Mesothelial cell of epicardium (in vitro differentiated cells): ENCODE measurements at places on chromosomes 4 and X. TPM values are rescaled to one million over a fixed set of nuclear protein-coding genes. Genes with fewer than 3 reads are reported as not detected.

HSFX3 gene
- total RNA-seq = not detected in 3 replicates

RRH gene
- total RNA-seq = 0.29 to 0.45 TPM (median 0.40 TPM) in 3 replicates

GYPB gene
- not detected in 3 replicates for total RNA-seq

MAGEA11 gene
- not detected in 3 replicates for total RNA-seq

FRMPD3 gene
- total RNA-seq = 0.29 to 0.42 TPM (median 0.38 TPM) in 3 replicates

UGT2A3 gene
- total RNA-seq = not detected in 3 replicates

EGF gene
- 1.0 to 2.0 TPM (median 1.3 TPM) in 3 replicates for total RNA-seq

SLITRK4 gene
- total RNA-seq = 1.5 to 2.1 TPM (median 1.6 TPM) in 3 replicates

ENAM gene
- not detected in 3 replicates for total RNA-seq

ENPEP gene
- total RNA-seq = 11.9 to 15.3 TPM (median 13.4 TPM) in 3 replicates

HERC5 gene
- 6.3 to 7.0 TPM (median 6.6 TPM) in 3 replicates for total RNA-seq

ADH1C gene
- 0.34 to 0.69 TPM (median 0.54 TPM) in 3 replicates for total RNA-seq

GPR78 gene
- total RNA-seq = 2.4 to 3.8 TPM (median 3.2 TPM) in 3 replicates

BANK1 gene
- total RNA-seq = 0.63 to 0.87 TPM (median 0.82 TPM) in 3 replicates

LRCH2 gene
- 29.1 to 29.5 TPM (median 29.4 TPM) in 3 replicates for total RNA-seq

RAB41 gene
- not detected in 3 replicates for total RNA-seq

GUCY1B1 gene
- 17.1 to 18.6 TPM (median 17.4 TPM) in 3 replicates for total RNA-seq

TREX2 gene
- total RNA-seq = 0.72 to 0.97 TPM (median 0.83 TPM) in 3 replicates

TLL1 gene
- total RNA-seq = 1.2 to 1.8 TPM (median 1.5 TPM) in 3 replicates

CXorf49 gene
- not detected in 3 replicates for total RNA-seq

DMRTC1 gene
- 0.65 to 2.1 TPM (median 0.88 TPM) in 3 replicates for total RNA-seq

SULT1B1 gene
- 0.34 to 0.51 TPM (median 0.38 TPM) in 3 replicates for total RNA-seq

RPS6KA6 gene
- 11.7 to 13.6 TPM (median 12.4 TPM) in 3 replicates for total RNA-seq

GPRIN3 gene
- 1.4 to 1.6 TPM (median 1.5 TPM) in 3 replicates for total RNA-seq

GYG2 gene
- 60.8 to 68.1 TPM (median 62.8 TPM) in 3 replicates for total RNA-seq

SSX1 gene
- not detected in 3 replicates for total RNA-seq

PNMA6A gene
- 4.9 to 5.2 TPM (median 5.1 TPM) in 3 replicates for total RNA-seq

GPRASP3 gene
- total RNA-seq = 8.4 to 10.0 TPM (median 8.5 TPM) in 3 replicates

DOK7 gene
- total RNA-seq = 4.0 to 4.8 TPM (median 4.5 TPM) in 3 replicates

ARHGAP10 gene
- 30.5 to 31.3 TPM (median 31.2 TPM) in 3 replicates for total RNA-seq

NPNT gene
- total RNA-seq = 53.8 to 68.6 TPM (median 53.9 TPM) in 3 replicates

H2BW2 gene
- total RNA-seq = 0.11 to 0.20 TPM in 2 of 3 replicates, not detected in the other

PAGE5 gene
- not detected in 3 replicates for total RNA-seq
